ENCODE measurements at places on chromosomes 3 and 15.

- peak; percentile 66 for DNase-seq
Observed at GRCh38 chr15:88900309-88900981, 5.1 kb upstream of the HAPLN3 start.

DNA sequence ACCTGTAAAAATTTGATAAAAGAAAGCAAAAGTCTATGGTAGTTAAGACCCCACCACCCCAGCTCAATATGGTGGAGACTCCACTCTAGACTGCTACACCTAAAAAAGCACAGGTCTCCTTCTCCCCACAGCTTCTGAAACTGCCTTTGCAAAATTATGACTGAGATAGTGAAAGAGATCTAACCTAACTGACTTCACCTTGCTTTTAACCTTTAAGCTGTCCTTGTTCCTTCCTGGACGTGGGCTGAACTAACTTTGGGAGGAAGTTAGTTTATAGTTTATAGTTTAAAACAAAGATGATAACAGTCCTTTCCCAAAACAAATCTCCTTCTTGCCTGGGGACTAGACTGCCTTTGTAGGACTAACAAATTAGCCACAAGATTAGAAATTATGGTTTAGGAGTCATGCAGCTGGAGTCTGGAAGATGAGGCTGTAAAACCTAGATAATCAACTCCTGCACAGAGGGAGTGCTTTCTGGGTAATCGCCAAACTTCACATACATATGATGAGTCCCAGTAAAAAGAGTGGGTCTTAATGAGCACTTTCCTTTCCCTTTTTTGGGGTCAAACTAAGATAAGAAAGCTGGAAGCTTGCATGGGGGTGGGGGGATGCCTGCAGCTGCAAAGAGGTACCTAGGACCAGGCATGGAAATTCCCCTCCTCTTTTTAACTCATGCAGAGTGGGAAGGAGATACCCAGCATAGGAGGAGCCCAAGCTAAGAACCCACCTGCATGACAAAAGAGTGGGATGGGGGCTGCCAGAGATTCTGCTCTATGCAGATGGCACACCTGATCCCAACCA is 17.5 kb downstream of the CCR8 start:
- no peak for DNase-seq

DNA sequence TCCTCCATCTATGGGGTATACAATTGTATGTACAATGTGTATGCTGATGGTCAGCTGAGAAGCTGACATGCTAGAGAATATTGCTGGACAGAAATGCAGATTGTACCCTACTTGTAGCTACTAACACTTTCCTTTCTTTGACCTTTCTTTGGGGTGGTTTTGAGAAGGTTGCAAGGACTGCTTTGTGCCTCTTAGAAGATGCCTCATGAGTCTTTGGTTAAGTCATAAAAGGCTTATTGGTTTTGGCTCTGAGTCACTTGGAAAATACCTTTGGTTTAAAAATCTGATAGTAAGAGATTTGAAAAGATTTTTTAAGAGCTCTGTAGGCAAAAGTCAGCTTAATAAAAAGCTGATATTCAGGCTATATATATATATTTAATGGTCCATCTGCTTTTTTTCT is 71.5 kb downstream of the ZMAT3 start:
- no peak for DNase-seq

GRCh38 chr3:138465925-138466324 is 31.5 kb downstream of the ESYT3 start:
- no peak for DNase-seq

GRCh38 chr15:75349851-75350588 is 3.2 kb downstream of the NEIL1 start:
- no peak for DNase-seq

DNA sequence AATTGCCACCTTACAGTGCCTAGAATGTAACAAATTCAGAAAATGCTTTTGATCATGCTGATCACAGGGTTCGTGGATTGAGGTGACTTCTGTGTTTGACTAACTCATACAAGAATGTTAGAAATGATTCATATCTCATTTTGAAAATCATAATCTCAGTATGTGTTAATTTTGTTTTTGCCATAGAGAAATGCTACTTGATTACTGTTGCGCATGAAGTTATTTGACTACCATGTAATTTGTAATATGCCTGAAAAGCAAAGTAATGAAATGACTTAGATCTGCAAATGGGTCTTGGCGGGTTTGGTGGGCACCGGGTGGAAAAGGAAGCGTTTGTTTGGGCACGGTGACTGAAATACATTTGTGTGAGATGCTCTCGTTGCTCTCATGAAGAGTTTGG is 173.6 kb upstream of the BHLHE40 start:
- no peak for DNase-seq

DNA sequence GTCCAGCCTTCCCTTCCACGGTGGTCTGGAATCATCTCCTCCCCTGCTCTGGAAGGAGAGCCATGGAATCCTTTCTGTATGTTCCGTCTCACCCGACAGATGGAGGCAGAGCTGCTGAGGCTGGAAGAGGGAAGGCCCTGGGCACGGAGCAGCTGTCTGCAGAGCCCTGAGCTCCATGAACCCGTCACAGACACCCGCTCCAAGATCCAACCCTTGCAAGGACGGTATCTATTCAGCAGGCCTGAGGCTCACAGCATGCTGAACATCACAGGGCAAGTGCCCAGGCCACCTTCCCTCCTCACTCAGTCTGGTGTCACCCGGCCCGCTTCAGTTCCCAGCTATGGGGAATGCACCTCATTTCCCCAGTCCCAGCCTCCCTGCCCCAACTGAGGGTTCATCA is 103.9 kb downstream of the LRIG1 start:
- DNase-seq = no peak

GRCh38 chr3:45927881-45928280 is 15.4 kb upstream of the CXCR6 start:
- no peak for DNase-seq

DNA sequence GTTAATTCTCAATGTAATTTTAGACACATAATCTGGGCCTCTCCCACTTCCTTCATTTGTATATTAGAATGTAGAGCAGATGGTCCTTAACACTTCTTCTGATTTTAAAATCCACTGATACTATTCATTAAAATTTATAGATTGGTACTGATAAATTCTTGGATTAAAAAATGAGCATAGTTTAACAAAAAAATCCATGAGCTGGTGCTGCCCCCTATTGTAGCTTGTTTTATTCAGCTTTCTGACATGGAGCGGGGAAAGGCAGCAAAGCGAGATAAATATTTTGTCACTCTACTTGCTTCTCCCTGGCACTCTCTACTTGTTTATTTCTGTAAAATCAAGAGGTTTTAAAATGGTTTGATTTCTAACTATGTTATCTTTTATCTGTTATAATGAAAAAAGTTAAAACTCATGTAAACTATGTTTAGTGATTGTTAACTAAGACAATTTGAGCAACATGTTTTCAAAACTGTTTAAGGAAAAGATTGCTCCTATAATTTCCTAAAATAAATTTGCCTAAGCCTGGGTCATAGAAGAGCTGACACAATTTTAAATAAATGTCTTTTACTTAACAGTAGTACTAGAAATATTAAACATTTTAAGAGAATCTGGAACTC is 26.5 kb upstream of the PLOD2 start:
- DNase-seq = peak; percentile 42

- no peak for DNase-seq
Observed at GRCh38 chr3:17845026-17845812, 102.8 kb upstream of the TBC1D5 start.

DNA sequence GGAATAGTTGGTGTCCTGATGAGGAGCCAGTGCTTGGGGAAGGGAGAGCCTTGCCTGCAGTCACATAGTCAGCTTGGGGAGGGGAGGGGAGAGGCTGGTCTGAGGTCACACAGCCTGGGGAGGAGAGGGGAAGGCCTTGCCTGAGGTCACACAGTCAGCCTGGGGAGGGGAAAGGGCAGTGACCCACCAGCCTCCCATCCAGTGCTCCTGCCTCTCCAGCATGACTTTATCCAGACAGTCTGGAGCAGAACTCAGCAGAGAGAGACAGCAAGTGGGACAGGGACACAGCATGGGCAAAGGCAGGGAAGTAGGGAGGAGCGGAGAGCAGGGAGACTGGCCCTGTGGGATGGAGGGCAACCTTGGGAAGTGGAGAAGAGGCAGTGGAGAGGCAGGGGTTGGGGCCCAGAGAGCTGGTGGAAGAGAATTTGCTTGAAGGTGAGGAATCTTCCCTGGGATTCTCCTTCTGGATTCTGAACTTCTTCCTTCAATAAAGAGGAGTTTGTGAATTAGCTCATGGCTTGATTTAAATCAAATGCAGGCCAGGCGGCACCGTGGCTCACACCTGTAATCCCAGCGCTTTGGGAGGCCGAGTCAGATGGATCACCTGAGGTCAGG is 64.5 kb downstream of the CORO2B start:
- no peak for DNase-seq
